ENCODE measurements at places on chromosomes 3 and 15.

DNA sequence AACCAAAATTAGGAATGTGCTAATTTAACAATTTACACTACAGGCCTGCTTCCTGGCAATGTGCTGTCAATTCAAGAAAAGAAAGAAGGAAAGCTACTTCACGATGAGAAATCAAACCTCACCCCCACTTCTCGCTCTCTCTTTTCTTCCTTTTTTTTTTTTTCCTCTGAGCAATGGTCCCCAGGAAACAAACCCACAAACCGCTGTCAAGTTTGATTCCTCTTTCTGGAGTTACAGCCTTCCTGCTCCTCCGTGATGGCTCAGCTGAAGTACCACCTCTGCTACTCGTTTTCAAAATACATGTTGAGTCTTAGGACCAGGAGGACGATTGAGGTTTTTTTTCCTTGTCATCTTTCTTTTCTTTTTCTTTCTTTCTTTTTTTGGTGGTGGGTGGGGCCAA lies 3.4 kb upstream of the TRIM71 start:
- no peak for DNase-seq

GRCh38 chr3:129077222-129077621 lies 16.6 kb downstream of the GP9 start:
- no peak for DNase-seq

GRCh38 chr3:169094204-169094603 lies 569.3 kb downstream of the MECOM start:
- no peak for DNase-seq

GRCh38 chr3:43735618-43736017 lies 44.9 kb downstream of the ABHD5 start:
- DNase-seq, result no peak

DNA sequence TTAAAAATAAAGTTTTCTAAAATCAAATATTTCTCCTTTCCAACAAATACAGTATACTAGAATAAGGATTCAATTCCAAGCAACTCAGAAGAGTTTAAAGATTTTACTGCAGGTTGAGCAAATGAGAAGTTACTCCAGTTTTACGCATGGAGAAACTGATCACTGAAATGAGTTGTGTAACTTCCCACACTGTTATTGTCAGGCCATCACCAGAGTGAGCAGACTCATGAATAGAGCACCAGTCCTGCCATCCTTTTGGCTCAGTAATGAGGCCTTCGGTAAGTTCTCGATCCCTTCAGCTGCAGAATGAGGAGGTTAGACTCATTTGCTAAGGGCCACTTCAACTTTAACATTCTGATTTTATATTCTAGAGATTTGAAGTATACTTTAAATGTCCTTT lies 48.1 kb downstream of the OSBPL10 start:
- DNase-seq, result no peak

DNA sequence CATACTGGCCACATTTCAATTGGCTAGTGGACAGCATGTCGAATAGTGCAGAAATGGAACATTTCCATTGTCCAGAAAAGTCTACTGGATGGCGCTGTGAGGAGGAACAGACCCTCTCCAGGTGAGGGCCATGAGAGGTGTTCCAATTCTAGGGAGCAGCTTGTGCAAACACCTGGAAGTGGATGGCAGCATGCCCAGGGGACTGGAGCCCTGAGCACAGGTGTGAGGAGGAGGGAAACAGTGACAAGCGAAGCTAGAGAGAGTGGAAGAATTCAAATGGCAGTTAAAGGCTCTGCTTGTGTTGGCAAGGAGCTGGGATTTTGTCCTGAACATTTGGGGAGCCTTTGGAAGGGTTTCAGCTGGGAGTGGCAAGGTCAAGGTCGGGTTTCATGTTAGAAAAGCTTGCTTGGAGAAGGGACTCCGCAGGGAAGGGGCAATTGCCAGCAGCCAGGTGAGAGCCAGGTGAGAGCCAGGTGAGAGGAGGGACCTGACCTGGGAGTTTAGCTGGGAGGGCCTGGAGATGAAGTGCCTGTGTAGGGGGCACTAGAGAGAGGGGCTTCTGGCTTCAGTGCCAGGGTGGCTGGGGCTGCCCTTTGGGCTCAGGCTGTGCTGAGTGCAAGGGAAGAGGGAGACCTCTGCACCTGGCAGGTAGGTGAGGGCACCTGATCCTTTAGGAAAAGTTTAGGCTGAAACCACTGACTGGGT lies 93.8 kb downstream of the LINGO1 start:
- peak; percentile 61 for DNase-seq

- DNase-seq, result peak; percentile 22
Measured at GRCh38 chr15:42919799-42920518, 619 bp downstream of the TTBK2 start.

- DNase-seq, result no peak
Measured at GRCh38 chr3:169534439-169534838, 129.1 kb downstream of the MECOM start.

- DNase-seq, result no peak
Measured at GRCh38 chr15:67531379-67531914, 10.5 kb downstream of the C15orf61 start.

GRCh38 chr3:94331831-94332230 lies 269.0 kb downstream of the NSUN3 start:
- DNase-seq, result no peak

- no peak for DNase-seq
Measured at GRCh38 chr3:100113723-100114412, 433 bp downstream of the FILIP1L start.

DNA sequence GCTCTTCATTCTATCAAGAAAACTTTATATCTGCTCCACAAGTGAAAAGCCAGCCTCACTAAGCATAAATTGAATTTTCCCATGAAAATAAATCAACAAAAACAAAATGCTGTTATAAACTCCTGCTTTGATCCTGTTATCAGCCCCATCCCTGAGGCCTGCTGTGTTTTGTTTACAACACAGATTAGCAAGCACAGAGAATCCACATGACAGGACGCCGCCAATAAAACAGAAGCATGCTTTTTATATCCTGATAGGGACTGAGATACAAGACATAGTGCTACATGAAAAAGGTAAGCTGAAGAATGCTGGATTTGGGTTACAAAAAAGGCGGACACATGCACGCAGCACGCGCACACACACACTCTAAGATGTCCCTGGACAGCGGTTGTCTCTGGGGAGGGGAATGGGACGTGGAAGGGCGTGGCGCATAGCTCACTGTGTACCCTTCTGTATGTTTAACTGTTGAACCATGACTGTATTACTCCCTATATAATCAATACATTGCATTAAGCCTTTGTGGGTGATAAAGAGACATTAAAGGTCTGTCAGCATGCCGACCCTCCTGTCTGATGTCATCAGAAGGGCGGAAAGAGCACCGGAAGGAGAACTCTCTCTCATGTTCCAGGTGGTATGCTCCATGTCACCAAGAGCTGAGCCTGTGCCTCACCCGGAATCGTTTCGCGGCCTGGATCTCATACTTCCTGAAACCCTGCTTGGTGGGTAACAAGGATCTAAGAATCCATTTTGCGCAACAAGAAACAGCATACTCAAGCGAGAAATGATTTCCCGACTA lies 93.9 kb downstream of the IQSEC1 start:
- DNase-seq, result no peak

- DNase-seq, result no peak
Measured at GRCh38 chr15:88571852-88572259, 25.4 kb upstream of the DET1 start.

GRCh38 chr3:140470211-140470610 lies 207.7 kb upstream of the TRIM42 start:
- no peak for DNase-seq

- no peak for DNase-seq
Measured at GRCh38 chr3:33885496-33885895, 87.1 kb downstream of the PDCD6IP start.

DNA sequence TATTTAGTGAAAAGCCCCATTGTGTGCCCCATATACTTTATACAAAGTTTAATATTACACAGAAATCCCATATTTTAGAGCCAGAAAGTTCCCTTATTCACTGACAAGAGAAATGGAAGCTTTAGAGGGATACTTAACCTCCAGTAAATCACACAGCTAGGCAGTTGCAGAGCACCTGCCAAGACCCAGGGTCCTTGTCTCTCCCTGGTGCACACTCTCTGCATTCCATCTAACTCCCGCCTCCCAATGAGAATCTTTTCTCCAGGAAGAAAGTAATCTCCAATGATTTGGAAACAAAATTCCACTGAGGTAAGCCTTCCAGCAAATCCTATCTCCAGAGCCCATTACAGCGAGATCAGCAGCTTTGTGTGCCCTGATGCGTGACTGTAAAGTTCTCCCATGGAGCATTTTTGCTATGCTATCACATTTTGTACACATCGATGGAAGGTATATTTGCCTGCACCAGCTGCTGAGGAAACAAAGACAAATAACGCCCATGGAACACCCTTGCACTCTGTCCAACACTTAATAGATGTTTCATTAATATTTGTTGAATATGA lies 41.4 kb downstream of the ULK4 start:
- no peak for DNase-seq

- DNase-seq, result no peak
Measured at GRCh38 chr3:74003734-74004133, 379.0 kb upstream of the PDZRN3 start.

DNA sequence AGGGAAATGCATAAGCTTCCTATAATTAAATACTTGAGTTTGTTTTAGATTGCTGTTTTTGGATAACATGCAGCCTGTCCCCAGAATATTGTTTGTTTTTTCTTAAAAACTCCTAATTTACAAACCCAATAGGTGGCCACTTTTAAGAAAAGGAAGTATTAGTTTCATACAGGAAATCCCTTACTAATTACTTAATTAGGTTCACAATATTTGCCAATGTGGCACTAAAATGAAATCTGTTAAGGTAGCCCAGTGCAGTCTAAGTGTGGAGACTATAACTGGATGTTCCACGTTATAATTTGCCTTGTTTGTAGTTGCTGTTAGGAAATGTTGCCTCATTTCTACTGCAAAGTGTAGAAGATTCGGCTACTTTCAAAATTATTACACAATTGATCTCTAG lies 195.8 kb downstream of the BBX start:
- peak; percentile 0 for DNase-seq

- no peak for DNase-seq
Measured at GRCh38 chr3:112751061-112751460, 95.6 kb downstream of the CD200R1L start.

DNA sequence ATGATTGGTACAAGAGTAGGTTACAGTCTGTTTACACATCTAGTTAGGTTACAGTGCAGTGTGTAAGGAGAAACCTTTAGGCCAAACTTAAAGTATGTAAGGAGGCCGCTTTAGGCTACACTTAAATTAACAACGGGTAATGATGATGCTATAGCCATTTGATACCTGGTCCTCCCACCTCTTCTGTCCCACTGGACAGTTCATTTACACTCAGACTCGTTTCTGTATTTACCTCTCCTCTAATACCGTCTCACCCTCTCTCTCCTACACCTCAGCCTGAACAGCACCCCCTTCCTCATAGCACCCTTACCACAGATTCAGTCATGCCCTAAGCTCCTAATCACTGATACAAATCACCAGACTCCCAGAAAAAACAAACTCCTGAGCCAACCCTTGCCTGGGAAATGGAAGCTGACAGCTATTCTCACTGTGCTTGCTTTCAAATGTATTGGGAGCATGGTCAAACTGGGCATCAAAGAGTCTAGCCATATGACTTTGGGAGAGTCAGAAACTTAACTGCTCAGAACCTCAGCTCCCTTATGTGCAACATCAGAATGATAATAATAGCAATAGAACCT lies 241.3 kb upstream of the SETMAR start:
- no peak for DNase-seq

- DNase-seq, result no peak
Measured at GRCh38 chr3:7977245-7978086, 524.2 kb upstream of the LMCD1 start.

- DNase-seq, result no peak
Measured at GRCh38 chr3:27357665-27358258, 11.4 kb downstream of the NEK10 start.

DNA sequence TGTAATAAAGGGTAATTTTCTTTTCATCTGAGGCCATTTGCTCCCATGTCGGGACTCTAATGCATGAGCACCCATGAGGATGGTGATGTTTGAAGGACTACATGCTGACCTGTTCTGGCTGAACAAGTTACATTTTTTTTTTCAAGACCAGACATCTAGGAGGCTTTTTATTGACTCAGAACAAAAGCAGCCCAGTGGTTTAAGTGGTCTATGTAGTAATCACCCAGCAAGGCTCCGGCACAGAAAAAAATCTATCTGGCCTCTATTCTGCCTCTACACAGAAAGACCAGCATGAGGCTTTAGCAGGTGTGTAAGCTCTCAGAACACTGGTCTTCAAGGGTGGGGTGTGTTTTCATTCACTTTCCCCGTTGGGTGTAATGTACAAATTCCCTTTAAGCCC lies 95.1 kb upstream of the ZBED2 start:
- peak; percentile 98 for DNase-seq

DNA sequence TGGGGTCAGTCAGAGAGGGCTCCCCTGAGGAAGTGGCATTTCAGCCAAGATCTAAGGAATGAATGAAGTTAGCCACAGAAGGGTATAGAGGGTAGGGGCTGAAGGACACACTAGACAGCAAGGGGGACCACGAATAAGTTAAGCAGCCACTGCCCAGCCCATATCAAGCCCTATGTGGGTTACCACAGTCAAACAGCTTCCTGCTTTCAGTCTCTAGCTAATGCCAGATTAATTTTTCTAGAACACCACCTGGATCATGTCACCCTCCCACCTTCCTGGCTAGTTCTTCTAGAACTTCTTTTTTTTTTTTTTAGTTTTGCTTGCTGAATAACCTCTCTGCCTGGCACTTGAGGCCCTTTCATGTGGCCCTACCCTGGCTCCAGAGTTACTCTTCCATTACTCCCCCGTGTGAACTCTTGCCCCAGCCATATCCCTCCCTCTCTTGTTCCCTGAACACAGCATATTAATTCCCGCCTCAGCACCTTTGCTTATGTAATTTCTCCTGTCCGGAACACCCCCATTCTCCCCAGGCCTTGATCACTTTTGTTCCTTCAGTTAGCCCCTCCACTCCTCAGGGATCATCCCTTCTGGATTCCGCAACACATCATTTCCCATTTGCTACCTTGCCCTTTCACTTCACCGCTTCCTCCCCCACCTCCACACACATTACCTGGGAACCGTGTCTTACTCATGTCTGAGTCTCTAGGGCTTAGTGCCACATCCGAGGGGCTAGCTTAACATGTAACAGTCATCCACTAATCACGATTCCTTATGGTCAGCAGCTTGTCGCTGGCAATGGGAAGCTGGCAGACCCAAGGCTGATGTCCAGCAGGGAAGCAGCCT lies 20.6 kb upstream of the BNC1 start:
- DNase-seq, result no peak

GRCh38 chr3:110767838-110768237 lies 303.8 kb upstream of the NECTIN3 start:
- DNase-seq, result no peak

DNA sequence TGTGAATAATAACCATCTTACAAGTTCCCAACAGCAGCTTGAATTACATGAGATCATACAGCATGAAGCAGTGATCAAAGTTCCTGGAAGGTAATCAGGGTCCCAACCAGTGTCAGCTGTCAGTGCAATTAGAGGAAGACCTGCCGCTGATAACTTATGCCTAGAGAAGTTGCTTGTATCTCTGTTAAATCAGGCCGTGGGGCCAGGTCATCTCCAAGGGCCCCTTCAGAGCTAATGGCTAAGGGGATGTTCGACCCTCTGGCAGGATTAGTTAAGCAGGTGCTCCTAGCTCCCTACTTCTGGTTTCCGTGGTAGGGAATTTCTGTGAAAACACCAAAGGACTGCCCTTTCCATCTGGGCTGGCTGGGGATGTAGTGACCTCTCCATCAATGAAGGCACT lies 251.0 kb downstream of the FAM43A start:
- no peak for DNase-seq

- no peak for DNase-seq
Measured at GRCh38 chr3:172692751-172693338, 18.0 kb downstream of the NCEH1 start.
